Activated CD4-positive, alpha-beta T cell treated with anti-CD3 and anti-CD28 coated beads for 48 hours (primary cell): ENCODE measurements at places on chromosomes 5 and 9.

DNA sequence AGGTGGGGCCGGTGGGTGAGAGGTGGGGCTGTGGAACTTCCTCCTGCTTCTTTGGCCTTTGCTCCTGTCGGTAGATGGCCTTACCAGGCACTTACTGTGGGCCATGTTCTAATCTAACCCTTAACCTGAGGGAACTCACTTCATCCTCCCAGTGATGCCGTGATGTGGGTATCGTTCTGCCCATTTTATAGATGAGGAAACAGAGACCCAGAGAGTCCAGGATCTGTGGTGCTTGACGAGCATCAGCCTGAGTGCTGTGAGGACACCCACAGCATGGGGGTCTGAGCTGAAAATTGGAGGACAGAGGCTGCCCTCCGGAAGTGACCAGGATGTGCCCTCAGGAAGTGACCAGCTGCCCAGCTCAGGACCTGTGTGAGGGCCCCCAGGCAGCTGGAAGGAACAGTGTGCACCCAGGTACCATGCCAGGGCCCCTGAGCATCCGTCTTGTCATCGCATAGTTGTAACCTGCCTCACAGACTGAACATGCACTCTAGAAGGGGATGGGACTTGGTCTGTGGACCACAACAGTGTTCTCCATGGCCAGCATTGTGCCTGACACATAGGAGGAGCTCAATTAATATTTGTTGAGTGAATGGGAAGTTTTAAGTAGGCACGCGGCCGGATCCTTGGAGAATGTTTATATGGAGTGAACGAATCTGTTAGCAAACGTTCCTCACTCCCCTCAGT is 8.5 kb downstream of the NEK6 start:
- no peak for DNase-seq

DNA sequence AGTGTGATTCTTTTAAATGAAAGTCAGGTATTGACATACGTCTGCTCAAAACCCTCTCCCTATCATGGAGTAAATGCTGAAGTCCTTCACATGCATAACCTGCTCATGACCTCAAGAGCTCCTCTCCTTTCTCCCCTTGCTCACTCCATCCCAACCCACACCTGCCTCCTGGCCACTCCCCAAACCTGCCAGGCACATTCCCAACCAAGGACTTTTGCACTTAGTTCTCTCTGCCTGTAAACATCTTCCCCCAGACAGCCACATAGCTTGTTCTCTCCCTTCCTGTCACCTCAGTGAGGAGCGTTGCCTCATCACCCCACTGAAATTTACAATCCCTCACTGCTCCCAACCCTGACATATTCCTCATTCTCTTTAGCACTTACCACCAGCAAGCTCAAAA is 8.7 kb downstream of the SETD9 start:
- DNase-seq = no peak

GRCh38 chr5:138569782-138570181 is 5.4 kb downstream of the HSPA9 start:
- DNase-seq = peak; percentile 24

DNA sequence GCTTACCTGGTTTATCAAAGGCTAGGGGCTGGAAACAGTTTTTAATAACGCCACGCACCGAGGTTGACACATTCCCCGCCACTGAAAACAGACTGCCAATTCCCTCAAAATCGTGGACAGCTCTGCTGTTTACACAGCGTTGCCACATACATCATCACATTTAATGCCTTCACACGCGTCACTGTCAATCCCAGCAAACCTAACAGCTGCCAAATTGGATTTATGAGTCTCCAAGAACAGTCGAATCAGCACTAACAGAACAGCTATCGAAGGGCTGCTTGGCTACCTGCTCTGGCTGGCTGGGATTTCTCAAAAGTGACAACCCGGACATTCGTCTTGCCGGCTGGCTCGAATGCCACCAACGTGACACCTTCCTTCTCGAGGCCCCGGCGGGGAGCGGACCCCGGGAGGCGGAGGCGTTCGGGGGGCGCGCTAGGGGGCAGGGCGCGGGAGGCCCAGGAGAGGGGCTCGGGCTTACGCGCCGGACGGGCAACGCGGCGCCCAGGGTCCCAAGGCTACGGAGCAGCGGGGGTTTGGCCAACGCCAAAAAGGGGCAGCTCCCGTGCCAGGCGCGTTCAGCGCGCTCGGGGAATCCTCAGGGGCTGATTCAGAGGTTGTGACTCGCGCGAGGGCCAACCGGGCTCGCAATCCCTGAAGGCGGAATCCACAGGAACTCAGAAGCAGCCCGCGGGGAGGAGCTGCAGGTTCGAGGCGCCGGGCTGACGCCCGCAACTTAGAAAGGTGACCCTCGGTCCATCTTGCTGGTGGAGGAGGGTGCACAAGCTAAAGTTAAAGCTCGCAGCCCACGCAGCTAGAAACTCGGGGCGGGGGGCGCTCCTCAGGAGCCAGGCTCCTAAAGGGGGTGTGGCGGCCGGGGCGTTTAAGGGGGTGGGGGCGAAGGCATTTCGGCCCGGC is 1.2 kb downstream of the CDC14B start:
- DNase-seq = peak; percentile 29

- DNase-seq = peak; percentile 95
Measured at GRCh38 chr9:6015278-6016157, at the start of gene RANBP6. TSS of gene RANBP6 (minus strand) at chr9:6015624. CDS start at chr9:6015607, 17 bp downstream.

- no peak for DNase-seq
Measured at GRCh38 chr5:60604771-60605170, 95.2 kb downstream of the DEPDC1B start.

GRCh38 chr5:2670940-2671339 is 80.5 kb downstream of the IRX2 start:
- DNase-seq = no peak

- no peak for DNase-seq
Measured at GRCh38 chr5:122705851-122706250, 69.0 kb upstream of the SNX2 start.

GRCh38 chr5:180162304-180162661 is 46.7 kb downstream of the RASGEF1C start:
- DNase-seq = no peak

- no peak for DNase-seq
Measured at GRCh38 chr5:175920231-175920811, 47.8 kb downstream of the THOC3 start.

GRCh38 chr5:23977365-23977764 is 470.0 kb downstream of the PRDM9 start:
- DNase-seq = no peak

DNA sequence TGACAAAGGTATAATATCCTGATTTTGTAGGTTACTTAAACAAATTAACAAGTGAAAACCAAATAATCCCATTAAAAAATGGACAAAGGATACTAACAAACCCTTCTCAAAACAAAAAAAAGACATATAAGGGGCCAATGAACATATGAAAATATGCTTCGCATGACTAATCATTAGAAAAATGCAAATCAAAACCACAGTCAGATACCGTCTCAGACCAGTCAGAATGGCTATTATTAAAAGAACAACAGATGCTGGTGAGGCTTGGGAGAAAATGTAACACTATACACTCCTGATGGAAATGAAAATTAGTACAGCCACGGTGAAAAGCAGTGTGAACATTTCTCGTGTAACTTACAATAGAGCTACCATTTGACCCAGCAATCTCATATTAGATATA is 1542.2 kb upstream of the CDH9 start:
- no peak for DNase-seq

- no peak for DNase-seq
Measured at GRCh38 chr5:172436078-172436878, 18.0 kb downstream of the SH3PXD2B start.

DNA sequence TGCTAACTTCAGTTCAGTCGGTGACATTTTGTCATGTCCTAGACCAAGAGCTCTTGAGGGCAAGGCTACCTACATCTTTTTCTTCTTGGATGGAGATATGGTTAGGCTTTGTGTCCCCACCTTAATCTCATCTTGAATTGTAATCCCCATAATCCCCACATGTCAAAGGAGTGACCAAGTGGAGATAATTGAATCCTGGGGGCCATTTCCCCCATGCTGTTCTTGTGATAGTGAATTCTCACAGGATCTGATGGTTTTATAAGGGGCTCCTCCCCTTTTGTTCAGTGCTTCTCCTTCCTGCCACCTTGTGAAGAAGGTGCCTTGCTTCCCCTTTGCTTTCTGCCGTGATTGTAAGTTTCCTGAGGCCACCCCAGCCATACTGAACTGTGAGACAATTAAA is 2.1 kb upstream of the CFAP90 start:
- no peak for DNase-seq

GRCh38 chr9:128937310-128938165 is 9.9 kb downstream of the DOLK start:
- DNase-seq = no peak

DNA sequence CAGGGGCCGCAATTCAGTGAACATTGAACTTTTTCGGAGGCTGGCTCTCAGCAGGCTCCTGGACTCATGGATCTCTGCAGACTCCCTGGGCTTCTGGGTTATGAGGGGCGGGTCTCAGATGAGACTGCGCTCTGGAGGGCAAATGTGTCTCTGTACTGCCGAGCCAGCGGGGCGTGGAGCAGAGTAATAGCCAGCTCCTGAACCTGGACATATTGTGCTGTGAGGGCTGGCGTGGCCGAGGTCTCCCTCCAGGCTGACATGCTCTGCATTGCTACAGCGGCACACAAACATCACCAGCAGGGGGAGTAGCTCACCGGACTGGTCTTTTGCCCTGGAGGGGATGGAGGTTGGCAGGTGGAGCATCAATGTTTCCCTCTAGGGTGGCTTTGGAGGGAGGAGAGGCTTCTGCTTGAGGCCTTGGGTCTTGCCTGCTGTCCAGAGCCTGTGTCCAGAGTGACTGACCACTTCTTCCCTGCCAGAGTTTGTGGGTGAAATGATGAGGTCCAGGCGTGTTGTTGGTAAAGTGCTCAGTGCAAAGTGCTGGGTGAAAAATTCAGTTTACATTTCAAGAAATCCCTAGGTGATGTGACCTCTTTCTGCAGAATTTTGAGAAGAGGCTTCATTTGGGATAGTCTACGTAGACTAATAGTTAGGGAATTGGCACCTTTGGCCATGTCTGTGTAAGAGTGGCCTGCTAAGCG is 10.9 kb upstream of the GADD45G start:
- peak; percentile 81 for DNase-seq

DNA sequence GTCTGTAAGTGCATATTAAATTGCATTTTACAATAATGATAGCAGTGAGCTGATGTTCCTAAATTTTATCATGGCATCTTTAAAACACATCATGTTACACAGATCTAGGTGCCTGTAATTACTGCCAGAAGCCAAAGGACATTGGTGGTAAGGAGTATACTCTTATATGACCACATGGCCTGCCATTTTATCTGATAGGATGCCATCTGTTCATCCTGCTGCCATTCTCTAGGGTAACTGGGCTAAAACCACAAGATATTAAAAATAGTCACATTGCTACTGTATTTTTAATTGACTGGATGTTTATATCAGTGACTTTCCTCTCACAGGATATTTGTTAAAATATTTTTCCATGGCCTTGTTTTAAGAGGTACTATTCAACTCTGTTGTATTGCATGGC is 53.1 kb downstream of the HCN1 start:
- no peak for DNase-seq

GRCh38 chr5:144122081-144122480 is 48.4 kb downstream of the YIPF5 start:
- DNase-seq = no peak

DNA sequence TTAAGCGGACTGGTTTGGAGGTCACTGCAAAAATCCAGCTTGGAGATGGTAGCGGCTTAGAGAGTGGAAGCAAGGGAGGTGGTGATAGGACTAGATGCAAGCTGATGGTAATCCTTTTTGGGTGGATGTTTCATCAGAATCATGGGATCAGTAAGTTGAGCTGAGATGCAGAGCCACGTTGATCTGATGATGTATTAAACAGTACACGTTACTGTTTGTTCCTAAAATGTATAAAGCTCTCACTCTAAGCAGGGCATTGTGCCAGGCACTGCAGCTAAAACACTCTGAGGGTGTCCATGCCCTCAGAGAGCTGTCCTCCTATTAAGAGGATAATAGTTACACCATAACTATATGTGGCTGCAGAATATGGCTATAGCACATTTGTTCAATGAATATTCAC is 93.1 kb downstream of the JAKMIP2 start:
- no peak for DNase-seq

GRCh38 chr5:52760695-52761366 is 26.9 kb upstream of the ITGA1 start:
- peak; percentile 57 for DNase-seq

DNA sequence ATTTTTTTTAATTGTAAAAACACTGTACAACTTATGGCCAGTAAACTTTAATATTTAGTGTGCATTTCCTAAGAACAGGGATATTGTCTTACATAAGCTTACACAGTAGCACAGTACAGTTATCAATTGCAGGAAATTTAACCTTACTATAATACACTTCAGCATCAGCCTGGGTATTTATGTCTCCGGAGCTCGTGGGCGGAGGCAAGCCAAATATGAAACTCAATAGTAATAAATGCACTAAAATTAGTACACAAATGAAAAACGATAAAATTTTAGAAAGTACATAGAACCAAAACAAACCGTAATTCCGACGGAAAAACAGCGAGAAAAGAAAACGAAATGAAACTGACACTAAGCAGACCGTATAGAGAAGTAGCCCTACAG is 91.2 kb downstream of the ANXA2R start:
- DNase-seq = peak; percentile 42

- no peak for DNase-seq
Measured at GRCh38 chr5:11785771-11786352, 118.4 kb downstream of the CTNND2 start.

GRCh38 chr5:79416499-79416898 is 97.4 kb downstream of the HOMER1 start:
- DNase-seq = no peak

GRCh38 chr5:67235399-67236110 is 39.0 kb upstream of the CD180 start:
- no peak for DNase-seq

- no peak for DNase-seq
Measured at GRCh38 chr9:35636135-35636876, 14.4 kb downstream of the SIT1 start.

DNA sequence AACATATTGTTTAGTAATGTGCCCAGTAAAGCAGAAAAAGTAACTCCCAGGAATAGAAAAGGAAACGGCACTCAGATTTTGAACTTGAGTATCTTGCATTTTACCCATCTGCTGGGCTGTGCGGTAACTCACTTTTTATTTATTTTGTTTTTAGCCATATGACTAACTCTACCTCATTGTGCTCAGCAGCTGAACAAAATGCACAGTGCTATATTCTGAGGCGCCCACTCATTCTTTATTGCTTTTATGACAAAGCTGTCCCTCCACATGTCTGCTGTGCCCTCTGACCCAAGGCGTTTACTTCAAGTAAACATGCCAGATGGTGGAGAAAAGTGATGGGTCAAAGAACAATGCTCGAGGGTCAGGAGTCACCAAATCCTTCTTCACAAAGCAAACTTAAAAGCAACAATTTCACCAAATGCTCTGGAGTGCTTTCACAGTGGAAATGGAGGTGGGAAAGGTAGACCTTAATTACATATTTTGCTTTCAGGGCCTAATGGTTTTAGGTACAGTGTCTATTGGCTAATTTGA is 215.2 kb upstream of the ELAVL2 start:
- no peak for DNase-seq

- no peak for DNase-seq
Measured at GRCh38 chr5:174834081-174834480, 109.7 kb downstream of the MSX2 start.

- DNase-seq = no peak
Measured at GRCh38 chr5:77066823-77067442, 20.2 kb downstream of the ZBED3 start.

- DNase-seq = no peak
Measured at GRCh38 chr5:68407311-68408239, 192.0 kb downstream of the PIK3R1 start.

- no peak for DNase-seq
Measured at GRCh38 chr9:71479621-71480020, 288.7 kb downstream of the CEMIP2 start.
